ENCODE measurements at places on chromosomes 3 and 15.

GRCh38 chr15:96774216-96774615, 443.7 kb downstream of the NR2F2 start:
- no peak for DNase-seq

- DNase-seq = peak; percentile 72
These were observed 13.2 kb downstream of the IL1RAP start for GRCh38 chr3:190526787-190527762.

DNA sequence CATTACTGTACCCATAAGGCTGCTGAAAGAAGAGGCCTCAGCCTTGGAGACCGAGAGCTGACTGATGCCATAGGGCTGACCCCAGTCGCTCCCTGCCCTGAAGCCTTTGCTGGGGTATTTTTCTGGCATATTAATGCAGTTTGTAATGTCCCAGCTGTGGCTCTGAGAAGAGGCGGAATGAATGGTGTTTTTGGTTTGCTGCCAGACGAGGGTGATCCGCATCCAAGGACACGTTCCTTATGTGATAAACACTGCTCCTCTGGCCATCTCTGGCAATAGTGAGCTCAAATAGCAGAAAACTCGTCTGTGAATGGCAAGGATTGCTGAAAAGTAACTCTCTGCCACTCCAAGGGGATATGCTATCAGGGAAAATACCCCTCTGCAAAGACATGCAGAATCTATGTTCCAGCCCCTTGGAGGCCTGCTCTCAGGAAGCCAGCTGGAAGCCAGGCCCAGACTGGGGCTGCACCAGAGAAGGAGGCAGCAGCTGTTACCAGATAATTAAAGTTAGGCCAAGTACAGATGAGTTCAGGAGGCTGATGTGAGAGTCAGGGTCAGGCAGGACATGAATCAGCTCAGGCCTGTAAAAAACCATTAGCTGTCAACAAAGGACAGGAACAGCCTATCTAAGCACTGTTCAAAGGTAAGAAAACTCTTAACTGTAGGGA, 28.9 kb upstream of the KLHL6 start:
- peak; percentile 10 for DNase-seq

DNA sequence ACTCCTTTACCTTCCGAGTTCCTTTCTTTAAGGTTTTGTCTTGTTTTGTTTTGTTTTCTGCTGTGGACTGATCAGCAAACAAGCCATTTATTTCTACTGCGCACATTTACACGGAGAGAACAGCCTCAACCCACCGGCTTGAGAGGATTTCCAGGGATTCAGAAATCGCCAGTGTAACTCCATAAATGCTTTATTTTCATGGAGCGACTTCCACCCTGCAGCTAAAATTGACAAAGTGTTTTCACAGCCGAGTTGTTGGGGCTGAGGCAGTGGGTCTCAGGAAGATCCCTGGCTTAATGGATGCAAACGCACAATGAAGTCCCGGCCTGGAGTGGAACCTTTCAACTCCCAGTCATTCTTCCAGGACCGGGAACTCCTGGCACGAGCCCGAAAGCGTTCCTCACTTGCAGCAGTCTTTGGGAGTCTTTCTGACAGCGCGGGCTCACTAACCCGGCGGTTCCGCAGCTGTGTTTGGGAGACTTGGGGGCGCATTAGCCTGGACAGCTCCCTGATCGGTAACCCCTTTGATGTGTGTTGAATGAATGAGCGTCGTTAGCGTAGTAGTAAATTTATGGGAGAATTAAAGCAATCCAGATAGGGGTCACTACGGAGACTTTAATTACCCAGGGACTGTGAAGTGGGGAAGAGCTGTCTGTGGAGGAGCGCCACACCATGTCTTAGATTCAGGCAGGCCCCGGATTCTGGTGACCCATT, 785 bp upstream of the MYRIP start:
- peak; percentile 3 for DNase-seq

DNA sequence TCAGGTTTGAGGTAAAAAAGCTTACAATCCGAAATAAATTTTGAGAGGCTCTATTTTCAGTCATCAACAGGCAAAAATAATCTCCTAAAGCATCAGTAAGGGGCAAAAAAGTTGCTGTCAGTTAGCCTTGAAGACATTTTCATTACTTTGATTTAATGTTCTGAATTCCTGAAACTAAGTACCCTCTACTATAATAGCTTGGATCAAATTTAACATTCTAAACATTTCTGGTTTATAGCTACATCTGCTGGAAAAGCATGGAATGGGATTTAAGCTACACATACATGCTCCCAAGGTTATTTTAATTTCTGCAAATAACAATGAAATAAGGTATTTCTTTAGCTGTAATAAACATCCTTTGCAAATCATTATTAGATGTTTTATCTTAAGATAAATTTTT, 245.4 kb downstream of the ULK4 start:
- peak; percentile 43 for DNase-seq

- DNase-seq = no peak
These were observed 1.8 kb downstream of the MUC4 start for GRCh38 chr3:195809796-195810454.

GRCh38 chr15:67130166-67130565, 64.8 kb downstream of the SMAD3 start:
- DNase-seq = no peak

DNA sequence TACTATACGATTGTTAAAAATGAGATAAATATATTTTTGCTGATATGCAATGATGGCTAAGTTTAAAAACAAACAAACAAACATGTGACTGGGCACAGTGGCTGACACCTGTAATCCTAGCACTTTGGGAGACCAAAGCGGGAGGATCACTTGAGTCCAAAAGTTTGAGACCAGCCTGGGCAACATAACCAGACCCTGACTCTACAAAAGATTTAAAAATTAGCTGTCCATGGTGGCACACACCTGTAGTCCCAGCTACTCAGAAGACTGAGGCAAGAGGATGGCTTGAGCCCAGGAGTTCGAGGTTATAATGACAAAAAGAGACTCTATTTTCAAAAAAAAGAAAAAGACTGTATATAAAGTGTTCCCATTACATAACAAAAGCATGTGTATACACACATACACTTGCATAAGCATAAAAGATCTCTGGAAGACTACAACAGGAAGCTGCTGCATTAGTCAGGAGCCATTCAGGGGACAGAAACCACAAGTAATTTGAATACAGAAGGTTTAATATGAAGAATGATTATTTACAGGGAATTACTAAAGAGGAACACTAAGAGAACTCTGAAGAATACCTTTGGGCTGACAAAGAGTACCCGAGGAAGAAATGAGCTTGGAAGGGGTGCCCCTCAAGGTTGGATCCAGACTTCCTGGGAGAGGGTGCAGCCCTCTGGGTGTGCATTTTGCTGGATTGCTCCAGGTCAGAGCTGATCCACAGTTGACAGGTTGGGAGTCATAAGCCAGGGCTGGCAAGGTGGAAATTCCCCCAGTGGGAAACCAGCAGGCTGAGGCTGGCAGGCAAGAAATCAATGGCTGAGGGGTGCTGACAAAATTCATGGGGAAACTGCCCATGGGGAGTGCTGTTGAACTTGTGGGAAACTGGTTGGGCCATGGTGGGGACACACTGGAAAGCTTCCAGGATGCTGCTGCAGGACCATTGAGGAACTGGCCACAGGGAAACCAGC, 9.3 kb upstream of the TM4SF18 start:
- peak; percentile 88 for DNase-seq

- no peak for DNase-seq
These were observed 11.9 kb downstream of the RTP3 start for GRCh38 chr3:46509661-46510187.

DNA sequence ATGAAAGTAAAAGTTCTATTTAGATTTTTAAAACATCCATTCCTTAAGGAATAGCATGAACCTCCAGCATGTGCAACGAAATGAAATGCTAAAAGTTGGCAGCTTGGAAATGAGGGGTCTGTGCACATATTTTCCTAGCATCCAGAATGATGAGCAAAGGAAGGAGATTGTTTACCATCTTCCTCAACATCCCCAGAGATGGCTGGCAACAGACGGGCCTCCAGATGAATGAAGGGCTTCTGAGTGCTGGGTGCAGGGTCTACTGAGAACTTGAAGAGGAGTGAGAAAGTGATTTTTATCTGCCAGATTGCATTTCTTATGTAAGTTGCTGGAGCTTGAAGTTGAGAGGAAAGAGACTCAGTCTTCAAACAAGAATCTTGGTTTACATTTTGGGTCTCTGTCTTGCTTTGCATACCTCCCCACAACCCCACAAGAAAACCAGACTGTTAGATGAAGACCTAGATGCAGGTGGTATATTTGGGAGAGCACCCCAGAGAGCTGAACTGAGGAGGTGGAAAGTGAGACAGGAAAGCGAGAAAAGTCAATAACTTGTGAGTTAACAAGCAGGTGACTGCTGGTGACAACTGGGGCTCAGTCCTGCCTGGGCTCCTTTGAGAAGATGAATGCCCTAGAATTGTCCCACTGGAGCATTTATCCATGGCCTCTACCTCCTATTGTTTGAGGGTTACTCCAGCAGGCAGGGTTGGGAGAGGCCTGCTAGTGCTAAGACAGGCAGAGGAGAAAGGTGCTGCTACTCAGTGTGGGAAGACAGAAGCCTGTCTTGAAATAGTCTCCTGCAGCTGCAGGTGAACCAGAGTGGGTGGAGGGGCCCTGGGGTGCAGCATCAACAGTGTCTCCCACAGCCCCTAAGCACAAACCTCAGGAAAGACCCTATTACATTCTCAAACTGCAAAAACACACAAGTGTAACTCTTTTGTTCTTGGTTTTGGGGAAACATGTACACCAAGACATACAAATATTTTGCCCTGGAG, 10.5 kb upstream of the CCK start:
- no peak for DNase-seq

DNA sequence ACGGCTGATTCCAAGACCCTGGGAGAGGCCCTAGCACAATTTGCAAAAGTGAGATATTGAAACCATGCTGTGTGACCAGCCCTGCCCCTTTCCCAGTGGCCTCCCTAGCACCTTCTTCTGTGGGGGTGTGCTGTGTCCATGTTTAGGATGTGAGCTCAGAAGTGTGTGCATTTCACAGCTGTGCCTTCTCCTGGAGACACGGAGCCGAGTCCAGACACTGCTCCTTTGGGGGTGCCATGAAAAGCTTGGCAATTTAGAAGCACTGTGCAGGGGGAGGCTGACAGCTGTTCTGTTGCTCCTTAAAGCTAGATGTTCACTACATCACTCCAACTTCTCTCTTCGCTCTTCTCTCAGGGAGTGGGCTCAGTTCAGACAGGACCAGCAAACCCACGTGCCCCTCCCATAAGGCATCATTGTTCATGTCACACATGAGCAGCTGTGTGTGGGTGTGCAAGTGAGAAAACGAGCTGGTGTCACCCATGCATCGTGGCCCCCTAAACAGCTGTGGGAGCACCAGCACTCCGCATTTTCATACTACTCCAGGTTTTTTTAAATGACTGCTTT, 492.6 kb downstream of the GABRG3 start:
- DNase-seq = no peak

DNA sequence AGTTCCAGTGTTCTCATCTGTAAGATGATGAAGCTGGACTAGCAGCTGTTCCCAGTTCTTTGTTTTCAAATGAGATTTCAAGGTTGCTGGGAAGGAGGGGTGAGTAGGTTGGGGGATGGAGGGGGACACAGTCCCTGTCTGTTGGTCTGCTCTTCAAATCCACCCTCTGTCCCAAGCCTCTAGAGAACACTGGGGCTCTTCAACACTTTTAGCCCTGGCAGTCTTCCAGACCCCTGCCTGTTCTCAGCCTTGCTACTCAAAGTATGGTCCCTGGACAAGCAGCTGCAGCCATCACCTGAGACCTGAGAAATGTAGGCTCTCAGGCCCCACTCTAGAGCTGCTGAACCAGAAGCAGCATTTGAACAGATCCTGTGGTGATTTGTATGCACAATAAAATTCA, 41.3 kb downstream of the NEK11 start:
- no peak for DNase-seq

DNA sequence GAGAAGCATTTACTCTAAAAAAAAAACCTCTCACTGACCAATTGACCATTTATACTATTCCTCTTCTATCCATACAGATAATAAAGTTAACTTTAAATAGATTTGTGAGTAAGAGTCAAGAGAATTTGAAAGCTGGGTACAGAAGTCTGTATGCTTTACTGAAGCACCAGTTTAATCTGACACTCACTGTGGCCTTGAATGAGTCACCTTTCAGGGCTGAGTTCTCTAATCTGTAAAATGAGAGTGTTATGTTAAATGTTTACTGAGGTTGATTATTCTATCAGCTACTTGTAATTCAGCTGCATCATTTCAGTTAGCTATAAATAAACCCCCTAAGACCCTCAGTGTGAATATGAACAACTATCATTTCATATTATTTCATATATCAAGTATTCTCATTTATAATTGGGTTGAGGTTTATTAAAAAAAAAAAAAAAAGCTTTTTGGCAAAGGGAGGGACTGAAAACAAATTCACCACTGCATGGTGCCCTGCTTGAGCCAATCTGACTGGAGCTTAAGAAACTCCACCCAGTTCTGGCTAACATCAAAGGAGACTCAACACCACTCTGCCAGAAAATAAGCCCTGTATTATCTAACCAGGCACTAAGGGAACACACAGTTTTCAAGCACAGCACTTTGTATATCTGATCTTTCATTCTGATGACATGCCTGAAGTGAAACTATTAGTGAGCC, 2.8 kb downstream of the MAP4 start:
- DNase-seq = peak; percentile 77

DNA sequence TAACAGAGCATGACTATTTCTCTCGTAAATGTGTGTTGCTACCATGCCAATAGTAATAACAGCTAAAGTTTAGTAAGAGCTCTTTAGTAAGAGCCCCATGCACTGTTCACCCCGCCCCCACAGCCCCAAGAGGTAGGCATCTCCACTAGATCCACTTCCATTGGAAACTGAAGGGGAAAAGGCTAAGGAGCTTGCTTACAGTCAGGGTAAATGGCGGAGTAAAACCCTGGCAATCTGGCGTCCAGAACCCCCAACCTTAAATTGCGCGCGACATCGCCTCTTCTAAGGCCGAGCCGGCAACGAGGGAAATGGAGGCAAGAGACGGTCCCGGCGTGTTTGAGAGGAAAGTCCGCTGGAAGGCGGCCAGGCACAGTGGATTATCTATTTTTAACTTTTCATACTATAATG, 654 bp upstream of the C3orf38 start:
- DNase-seq = peak; percentile 30

DNA sequence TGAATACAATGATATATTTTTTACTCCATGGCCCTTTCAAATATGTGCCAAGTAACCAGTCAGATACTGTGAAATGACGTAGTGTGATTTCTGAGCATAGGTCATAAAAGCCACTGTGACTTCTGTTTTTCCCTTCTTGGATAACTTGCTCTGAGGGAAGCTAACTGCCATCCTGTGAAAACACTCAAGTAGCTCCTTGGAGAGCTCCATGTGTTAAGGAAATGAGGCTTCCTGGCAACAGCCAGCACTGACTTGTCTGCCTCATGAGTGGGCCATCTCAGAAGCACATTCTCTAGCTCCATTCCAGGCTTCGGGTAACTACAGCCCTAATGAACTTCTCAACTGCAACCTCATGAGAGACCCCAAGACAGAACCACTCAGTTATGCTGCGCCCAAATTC, 9.5 kb upstream of the CCDC80 start:
- peak; percentile 60 for DNase-seq

GRCh38 chr15:91954292-91954691, 100.8 kb downstream of the SLCO3A1 start:
- no peak for DNase-seq

- no peak for DNase-seq
These were observed 296.7 kb upstream of the LYSMD4 start for GRCh38 chr15:100029868-100030479.

All from fibroblast of skin of right quadriceps (primary cell).